GM12864 (cell line): ENCODE measurements at places on chromosomes 3 and 15.

DNA sequence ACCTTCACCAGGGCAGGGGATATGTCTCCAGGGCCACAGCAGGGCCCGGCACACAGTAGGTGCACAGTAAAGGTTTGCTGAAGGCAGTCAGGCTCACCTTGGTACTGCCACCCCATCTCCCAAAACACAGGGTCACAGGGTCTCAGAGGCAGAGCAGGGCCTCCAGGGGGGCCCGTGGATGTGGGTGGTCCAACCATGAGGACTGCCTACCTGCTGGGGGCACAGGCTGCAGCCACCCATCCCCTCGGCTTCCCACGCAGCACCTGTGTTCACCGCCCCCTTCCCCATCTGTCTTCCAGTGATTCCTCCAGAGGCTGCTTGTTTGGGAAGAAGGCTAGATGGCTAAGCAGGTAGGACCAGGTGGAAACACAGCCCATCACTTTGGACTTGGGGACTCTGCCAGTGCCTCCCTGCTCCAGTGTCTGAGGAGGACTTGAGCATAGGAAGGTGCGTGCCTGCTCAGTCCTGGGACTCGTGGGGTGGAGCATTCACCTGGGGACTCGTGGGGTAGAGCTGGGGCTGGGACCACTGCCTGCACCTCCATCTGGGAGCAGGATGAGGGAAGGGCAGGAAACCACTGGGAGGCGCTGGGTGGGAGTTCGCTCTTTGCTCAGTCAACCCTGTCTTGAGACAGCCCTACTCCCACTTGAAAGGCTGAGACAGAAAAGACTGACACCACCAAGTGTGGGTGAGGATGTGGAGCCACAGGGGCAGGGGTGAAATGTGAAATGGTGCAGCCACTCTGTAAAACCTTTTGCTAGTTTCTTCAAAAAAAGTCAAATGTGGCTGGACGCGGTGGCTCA lies 18.8 kb upstream of the PLXND1 start:
- no peak for DNase-seq

GRCh38 chr3:172069478-172069877 lies 30.1 kb downstream of the FNDC3B start:
- DNase-seq: no peak

DNA sequence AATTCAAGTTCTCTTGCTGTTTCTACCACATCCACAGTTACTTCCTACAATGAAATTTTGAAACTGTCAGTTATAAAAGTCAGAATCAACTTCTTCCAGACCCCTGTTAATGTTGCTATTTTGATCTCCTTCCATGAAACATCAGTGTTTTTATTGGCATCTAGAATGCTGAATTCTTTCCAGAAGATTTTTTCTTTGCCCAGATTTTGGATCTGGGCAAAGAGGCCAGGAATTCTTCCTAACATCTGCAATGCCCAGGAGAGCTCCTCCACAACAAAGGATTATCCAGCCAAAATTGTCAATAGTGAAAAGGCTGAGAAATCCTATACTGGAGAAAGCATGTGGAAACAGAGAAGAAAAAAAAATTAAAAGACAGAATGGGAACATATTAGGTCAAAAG lies 75.5 kb downstream of the SERPINI1 start:
- DNase-seq: no peak

DNA sequence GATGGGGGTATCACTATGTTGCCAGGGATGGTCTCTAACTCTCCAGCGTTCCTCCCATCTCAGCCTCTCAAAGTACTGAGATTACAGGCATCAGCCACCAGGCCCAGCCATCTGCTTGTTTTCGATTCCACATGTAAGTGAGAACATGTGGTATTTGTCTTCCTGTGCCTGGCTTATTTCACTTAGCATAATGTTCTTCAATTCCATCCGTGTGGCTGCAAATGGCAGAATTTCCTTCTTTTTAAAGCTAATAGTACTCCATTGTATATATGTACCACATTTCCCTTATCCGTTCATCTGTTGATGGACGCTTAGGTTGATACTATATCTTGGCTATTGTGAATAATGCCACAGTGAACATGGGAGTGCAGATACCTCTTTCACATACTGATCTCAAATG lies 70.6 kb downstream of the ASB7 start:
- no peak for DNase-seq

DNA sequence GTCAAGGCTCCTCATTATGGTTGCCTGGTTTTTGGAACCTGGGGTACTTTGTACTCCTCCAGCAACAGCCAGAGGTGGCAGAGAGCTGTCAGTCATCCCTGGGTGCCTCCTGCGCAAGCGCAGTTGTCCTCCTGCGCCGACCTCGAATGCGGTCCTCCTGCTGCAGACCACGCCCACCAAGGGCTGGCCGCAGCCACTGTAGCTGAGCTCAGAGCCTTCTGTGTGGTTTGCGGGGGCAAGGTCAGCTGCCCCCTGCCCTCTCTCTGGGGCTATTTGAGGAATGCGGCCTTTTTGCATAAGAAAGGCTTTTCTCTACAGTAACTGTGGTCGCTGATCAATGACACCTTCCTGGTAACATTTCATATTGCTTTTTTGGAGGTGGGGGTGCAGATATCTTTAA lies 131.3 kb upstream of the SNRPN start:
- DNase-seq: no peak

DNA sequence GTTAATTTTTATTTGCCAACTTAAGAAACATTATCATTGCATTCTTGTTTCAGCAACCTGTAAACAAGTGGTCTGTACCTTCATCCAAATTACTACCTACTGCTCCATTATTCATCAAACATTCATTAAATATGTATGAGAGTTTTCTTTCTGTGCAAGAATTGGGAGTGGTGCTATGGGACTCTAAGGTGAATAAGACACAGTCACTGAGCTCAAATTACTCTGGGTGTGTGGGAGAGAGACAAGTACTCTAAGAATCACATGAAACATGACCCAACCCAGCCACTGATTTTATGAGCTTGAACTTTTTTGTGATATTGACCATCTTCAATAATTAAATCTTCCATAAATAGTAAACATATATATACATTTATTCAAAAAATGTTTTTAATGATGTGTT lies 227.2 kb upstream of the TP63 start:
- DNase-seq: no peak

DNA sequence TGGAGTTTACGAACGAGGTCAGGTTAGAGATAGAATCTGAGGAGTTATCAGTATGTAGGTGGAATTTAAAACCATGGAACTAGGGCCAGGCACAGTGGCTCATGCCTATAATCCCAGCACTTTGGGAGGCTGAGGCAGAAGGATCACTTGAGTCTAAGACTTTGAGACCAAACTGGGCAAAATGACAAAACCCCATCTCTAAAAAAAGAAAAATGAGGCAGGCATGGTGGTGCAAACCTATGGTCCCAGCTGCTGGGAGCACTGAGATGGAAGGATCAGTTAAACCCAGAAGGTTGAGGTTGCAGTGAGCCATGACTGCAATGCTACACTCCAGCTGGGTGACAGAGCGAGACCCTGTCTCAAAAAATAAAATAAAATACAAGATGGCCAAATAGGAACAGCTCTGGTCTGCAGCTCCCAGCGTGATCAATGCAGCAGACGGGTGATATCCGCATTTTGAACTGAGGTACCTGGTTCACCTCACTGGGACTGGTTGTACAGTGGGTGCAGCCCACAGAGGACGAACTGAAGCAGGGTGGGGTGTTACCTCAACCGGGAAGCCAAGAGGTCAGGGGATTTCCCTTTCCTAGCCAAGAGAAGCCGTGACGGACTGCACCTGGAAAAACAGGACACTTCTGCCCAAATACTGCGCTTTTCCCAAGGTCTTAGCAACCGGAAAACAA lies 33.3 kb downstream of the ZMAT3 start:
- DNase-seq: no peak

DNA sequence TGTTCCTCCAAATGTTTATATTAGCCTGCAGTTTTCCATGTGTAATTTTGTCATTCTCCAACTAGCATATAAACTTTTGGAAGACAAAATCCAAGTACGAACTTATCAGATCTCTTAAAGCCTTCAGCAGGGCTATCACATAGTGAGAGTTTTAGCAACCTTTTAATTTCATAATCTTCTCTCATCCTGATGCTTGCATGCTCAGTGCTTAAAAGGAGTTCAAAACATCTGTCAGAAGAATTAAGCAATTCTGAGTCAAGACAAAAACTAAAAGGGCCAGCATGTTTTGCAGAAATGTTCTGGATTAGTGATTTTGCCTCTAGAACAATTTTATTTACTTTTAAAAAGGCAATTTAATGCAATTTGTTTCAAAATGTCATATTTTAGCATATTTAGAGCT lies 73.4 kb upstream of the SLC2A2 start:
- DNase-seq: no peak

GRCh38 chr3:149571381-149571780 lies 86.4 kb downstream of the WWTR1 start:
- no peak for DNase-seq

- no peak for DNase-seq
These were observed 115.7 kb upstream of the LINGO1 start for GRCh38 chr15:77748078-77749064.

DNA sequence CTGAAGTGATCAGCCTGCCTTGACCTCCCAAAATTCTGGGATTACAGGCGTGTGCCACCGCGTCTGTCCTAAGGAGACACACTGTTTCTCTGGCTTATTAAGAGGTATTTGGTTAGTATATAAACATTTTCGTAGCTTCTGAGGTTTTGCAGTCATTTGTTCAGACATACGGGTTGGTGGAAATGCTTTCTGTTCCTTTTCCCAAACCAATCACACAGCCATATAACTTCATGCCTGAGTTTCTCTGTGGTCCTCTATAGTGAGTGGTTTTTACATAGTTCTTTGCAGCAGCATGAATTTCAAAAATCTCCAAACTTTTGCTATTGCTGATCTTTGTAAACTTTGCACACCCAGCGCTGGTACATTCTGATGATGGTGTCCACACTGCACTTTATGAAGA lies 100.5 kb downstream of the AKAP13 start:
- DNase-seq: no peak

DNA sequence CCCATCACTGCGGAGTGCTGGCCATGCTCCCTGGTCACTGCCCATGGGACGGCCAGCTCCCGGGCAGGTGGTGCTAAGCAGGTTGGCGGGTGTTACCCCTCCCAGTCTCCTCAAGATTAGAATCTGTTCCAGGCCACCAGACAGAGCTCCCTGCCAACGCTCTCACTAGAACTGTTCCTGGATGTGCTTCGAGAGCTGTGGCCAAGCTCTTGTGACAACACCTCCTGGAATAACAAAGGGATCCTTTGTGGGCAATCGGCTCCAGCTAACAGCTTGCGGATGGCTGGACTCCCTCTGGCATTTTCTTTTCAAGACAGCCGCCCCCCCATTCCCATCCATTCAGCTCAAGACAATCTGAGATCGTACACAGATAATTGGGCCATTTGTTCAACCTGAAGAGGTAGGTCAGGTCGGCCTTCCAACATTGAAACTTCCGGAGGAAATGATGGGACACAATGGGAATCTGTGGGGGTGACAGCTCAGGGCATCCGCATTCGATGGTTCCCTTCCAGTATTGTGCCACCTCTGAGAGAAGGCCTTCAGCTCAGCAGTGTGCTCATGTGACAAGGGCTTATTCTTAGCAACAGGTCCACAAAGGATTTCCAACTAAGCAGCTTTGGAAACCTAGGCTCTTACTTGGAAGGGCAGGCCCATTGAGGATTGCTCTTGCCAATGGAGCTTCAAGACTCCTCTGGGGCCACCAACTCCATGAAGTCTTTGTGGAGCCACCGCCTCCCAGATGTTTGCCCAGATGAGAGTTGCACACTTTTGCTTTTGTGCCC lies 11.6 kb upstream of the EPHB3 start:
- DNase-seq: no peak

GRCh38 chr3:167742338-167742737 lies 6.8 kb downstream of the SERPINI1 start:
- no peak for DNase-seq

GRCh38 chr3:133096900-133097613 lies 58.9 kb downstream of the TMEM108 start:
- DNase-seq: no peak

DNA sequence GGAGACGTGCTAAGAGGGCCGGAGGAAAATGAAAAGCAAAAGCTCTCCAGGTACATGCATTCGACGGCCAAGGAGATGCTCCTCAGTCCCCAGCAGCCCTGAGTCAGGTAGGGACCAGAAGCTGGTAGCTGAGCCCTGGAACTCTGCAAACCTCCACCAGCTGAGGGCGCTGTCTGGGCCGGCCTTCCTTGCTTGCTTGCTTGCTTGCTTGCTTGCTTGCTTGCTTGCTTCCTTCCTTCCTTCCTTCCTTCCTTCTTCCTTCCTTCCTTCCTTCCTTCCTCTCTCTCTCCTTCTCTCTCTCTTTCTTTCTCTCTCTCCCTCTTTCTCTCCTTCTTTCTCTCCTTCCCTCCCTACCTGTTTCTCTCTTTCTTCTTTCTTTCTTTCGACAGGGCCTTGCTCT lies 94.6 kb upstream of the RASGRF1 start:
- DNase-seq: no peak

- DNase-seq: no peak
These were observed 100.3 kb downstream of the MECOM start for GRCh38 chr3:169562988-169563774.

GRCh38 chr3:5011555-5012256 lies 32.5 kb downstream of the BHLHE40 start:
- DNase-seq: no peak

DNA sequence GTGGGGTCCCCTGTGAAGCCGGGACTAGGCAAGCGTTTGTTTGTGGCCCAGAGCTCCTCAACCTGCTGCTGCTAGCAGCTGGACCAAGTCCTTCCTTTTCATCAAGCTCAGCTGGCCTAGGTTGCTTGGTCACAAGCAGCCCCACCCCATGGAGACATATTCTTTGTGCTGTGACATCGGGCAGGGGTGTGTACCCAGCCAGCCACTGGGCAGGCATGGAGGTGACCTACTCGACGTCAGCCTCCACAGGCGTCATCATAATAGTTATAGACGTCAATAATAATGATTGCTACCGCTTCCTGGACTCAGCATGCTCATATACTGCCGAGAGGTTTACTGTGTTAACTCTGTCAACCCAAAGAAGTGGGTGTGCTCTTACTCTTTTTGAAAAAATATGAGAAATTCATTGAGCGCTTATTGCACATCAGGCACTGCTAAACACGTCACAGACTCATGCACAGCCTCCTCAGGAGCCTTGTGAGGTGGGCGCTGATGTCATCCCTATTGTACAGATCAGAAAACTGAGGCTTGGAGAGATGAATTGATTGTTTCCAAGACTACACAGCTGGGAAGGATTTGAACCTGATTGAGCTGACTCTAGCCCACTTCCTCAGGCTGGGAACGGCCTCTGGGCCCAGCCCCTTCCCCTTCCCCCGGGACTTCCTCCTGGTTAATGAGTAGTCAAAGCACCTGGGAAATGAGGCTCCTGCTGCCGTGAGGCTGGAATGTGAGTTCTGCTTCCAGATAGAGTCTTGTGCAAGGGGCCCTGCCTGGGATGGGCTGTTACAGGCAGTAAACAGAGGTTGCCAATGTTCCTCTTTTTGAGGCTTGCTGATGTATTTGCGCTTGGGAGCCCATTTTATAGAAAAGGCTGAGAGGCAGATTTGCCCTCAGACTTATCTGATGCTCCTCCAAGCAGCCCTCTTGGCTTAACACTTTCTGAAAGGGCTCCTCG lies 16.2 kb downstream of the SLC6A6 start:
- DNase-seq: no peak

- DNase-seq: no peak
These were observed 86.9 kb downstream of the ZNF609 start for GRCh38 chr15:64547275-64547674.

- no peak for DNase-seq
These were observed 77.5 kb upstream of the TNFAIP8L3 start for GRCh38 chr15:51172193-51172592.
